A673 (cell line): ENCODE measurements at places on chromosomes 6 and 20. TPM values are rescaled to one million over a fixed set of nuclear protein-coding genes. Genes with fewer than 3 reads are reported as not detected.

GRCh38 chr20:41050361-41051008 lies 21.9 kb downstream of the TOP1 start:
- no peak for DNase-seq

DNA sequence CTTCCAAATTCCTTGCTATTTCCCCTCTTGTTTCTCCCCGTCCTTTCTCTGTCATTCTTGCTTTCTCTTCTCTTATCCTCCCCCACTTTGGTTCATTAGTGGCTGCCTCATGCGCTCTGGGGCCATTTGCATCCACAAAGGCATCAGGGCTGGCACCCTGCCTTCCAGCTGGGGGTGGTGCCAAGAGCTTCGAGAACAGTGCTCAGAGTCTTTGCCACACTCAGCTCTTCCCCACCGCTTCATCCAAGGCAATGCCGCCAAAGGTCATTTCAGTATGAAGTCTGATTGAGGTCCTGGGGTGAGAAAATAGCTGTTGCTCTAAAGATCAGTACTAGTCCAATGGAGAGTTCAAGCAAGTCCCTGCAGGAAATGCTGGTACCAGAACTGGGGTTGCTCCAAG lies 22.7 kb downstream of the OLIG3 start:
- DNase-seq = no peak

DNA sequence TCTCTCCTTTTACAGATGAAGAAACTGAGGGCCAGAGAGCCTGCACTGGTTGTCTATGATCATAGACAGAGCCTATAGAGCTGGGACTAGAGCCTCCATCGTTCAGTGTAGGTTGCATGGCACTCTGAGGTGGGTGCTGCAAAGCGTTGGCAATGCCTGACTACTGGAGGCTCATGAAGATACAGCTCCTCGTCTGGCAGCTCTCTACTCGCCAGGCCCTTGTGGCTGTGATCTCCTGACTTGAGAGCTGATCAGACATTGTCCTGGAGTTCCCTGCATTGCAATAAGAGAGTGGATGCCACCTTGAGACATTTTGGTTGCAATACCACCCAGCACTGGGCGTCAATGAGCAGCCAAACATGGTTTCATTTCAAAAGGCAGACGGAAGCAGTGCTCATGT lies 270.1 kb upstream of the ARID1B start:
- no peak for DNase-seq

GRCh38 chr6:122622479-122622878 lies 12.3 kb downstream of the PKIB start:
- no peak for DNase-seq

- no peak for DNase-seq
Observed at GRCh38 chr20:24379484-24379927, 89.9 kb upstream of the SYNDIG1 start.

DNA sequence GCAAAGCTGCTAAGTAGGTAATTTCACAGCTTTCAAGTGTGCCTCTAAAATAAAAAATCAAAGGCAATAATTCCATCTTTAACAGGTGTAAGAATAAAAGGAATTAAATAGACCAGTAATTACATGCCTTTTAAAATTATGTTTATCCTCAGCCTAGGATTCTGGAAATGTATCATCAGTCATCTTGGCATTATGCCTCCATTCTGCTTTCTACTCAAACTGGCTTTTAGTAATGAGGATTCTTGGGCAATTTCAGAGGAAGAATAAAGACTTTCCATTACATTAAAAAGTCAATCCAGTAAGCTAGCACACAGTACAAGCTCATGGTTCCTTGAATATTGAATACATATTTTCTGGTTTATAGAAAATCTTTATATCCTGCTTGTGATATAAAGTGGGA lies 44.7 kb downstream of the GSTA2 start:
- no peak for DNase-seq

- DNase-seq = no peak
Observed at GRCh38 chr6:159441704-159441981, 251.4 kb downstream of the SOD2 start.

GRCh38 chr6:14867802-14868201 lies 378.1 kb upstream of the JARID2 start:
- DNase-seq = no peak

DNA sequence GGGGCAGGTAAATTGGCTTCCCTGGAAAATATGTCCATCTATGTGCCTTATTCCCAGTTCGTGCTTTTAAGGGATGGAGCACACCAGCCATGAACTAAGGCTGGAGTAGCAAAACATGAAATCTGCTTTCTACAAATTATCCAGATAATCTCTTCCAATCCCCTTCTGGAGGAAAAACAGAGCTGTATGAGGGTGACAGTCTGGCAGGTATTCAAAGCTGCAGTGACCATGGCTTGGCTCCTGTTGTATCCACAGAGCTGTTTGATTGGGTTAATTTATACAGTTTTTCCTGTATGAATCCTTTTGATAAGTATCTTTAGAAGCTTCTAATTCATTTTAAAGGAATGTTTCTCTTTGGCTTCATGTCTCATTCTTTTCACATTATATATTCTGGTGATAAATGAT lies 144.4 kb downstream of the AIG1 start:
- DNase-seq = no peak

DNA sequence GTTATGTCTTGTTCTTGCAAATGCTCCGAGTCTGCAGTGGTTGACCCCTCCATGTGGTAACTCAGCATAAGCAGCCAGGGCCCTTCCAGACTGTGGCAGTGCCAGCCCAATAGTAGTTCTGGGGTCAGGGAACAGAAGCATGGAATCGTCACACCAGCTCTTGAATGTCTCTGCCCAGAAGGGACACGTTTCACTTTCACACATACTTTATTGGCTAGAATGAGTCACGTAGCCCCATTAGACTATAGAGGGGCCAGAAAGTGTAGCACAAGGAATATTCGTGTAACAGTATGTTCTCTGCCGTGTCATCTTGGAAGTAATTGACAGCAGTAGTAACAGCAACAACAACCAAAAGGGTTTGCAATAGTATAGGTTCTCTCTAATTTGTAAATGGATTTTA lies 254.7 kb downstream of the FARS2 start:
- DNase-seq = no peak

The MYBL2 gene
- 256 TPM in 2 replicates for total RNA-seq

The SCRT2 gene
- total RNA-seq = 0.50 and 0.69 TPM in 2 replicates

The OTOR gene
- total RNA-seq = not detected in 2 replicates

The ADGRF5 gene
- 0.31 and 0.34 TPM in 2 replicates for total RNA-seq
